ENCODE measurements at places on chromosomes 13 and 19.
A peak's percentile ranks its signal among the peaks of the same experiment; 100 is the strongest.

- DNase-seq, result peak; percentile 93
These were observed 6.6 kb upstream of the EML2 start for GRCh38 chr19:45645631-45646344.

DNA sequence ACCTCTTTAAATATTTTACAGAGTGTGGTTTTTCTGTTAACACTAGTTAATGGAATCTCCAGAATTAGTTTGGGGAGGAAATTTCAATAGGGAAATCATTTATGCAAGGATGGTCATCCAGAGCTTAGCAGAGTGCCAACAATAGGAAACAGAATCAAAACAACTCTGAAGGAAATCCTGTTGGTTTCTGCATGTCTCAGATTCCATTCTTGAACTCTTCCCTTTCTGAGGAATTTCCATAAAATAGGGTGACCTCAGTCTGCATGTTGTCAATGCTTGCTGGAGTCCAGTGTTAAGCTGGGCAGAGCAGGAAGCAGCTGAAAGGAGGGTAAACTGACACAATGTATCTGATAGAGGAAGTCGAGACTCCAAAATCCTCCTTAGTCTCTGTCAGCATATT, 16.9 kb downstream of the CBY2 start:
- no peak for DNase-seq

DNA sequence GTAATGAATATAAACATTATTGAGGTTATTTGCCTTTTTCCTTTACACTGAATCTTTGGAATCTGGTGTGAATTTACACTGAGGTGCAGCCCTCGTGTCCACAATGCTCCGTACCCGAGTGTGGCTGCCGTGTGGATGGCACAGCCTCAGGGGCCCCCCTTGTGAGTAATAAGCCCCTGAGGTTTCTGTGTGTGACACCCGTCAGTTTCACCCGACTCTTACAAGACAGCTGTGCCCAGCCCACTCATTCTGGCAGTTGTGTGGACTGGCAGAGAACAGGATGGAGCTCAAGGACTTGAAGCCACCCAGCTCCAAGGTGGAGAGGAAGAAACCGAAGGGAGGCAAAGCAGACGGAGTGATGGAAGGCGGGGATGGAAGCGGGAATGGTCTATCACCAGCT, 7.8 kb downstream of the PROZ start:
- no peak for DNase-seq

GRCh38 chr19:30167206-30167868, 204.8 kb upstream of the ZNF536 start:
- DNase-seq, result no peak

DNA sequence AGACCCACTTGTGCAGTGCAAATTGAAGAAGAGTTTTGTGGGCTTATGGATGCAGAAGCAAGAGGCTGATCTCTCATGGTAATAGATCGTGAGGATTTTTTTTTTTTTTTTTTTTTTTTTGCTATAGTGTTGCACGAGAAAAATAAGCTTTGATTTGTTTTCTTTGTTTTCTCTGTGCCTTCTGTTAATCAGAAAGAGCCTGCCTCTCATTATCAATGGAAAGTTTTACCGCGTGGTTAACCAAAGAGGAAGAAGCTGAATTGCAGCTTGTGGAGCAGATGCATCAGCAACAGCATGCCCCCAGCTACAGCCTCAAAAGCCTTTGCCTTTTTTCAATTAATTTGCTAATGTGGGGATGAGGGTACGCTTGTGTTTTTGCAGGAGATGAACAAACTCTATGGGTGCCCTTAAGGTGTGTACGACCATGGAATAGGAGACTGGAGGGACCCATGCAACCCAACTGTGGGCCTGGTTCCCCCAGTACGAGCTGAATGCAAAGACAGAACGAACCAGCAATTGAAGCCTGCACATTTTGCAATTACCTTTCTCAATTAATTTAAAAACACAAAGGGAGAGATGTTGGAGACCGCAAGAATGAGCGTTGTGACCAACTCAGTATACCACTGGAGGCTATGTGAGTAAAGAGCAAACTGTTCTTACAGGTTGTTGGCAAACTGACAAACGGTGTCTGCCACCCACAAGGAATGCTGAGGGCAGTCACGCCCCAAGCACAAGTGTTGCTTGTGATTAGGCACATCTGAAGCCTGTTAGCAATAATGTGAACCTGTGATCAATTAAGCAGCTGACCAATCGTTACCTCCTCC, 58.6 kb upstream of the SPRY2 start:
- DNase-seq, result no peak

GRCh38 chr13:99043831-99044231, 66.0 kb upstream of the DOCK9 start:
- no peak for DNase-seq

DNA sequence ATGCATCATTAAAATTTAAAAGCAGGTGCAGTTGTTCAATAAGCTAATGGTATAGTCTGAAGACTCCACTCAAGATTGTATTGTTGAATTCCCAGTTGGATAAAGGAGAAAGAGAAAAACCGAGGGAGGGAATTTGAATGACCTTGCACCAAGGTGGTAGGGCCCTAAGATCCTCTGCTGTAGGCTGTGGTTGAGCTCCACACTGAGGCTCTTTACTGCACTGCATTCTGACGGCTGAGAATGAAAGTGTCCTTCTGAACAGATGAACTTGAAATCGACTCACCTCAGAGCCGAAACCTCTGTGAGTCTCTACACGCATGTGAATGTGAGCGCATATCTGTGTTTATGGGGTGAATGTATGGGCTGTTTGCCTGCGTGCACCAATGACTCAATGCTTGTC, 388.9 kb upstream of the DACH1 start:
- no peak for DNase-seq

GRCh38 chr19:44986389-44986788, 14.9 kb upstream of the RELB start:
- no peak for DNase-seq

GRCh38 chr19:50686310-50687032, 33.1 kb downstream of the SHANK1 start:
- DNase-seq, result no peak

DNA sequence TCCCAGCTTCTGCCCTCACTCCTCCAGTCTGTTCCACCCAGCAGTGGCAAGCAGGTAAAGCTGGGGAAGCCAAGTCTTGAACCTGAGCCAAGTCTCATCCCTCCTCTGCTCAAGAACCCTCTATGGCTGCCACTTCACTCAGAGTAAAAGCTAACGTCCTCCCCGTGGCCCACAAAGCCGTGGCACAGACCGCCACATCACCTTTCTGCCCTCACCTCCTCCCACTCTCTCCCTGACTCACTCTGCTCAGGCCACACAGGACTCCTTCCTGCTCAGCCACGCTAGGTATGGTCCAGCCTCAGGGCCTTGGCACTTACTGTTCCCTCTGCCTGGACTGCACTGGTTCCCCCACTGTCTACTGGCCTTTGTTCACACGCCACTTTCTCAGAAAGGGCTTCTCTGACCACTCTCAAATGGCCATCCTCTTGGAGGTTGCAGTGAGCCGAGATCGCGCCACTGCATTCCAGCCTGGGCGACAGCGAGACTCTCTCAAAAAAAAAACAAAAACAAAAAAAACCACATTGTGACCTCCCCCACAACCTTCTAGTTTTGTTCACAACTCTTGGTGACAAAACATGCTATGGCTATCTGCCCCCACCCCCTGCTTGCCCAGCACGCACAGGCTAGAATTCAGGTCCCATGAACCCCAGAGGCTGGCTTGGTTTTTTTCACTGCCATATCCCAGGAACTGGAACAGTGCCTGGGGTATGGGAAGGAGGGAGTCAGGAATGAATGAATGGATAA, 15.8 kb downstream of the NDUFB7 start:
- no peak for DNase-seq

DNA sequence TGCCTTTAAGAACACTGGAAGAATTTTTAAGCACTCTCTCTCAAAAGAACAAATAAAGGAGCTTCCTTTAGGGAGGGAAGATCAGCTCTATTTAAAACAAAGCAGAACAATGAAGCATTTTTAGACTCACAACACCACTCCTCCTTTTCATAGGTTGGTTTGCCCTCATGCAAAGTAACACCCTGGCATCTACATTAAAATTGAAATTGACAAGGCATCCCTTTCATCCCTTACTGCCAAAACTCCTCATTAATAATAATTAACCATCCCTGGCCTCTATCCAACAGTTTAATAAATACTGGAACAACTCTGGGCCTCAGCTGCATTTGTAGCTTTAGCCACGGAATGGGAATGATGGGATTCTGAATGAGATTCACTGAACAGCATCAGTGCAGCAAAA, 929.1 kb downstream of the PCDH9 start:
- DNase-seq, result no peak

DNA sequence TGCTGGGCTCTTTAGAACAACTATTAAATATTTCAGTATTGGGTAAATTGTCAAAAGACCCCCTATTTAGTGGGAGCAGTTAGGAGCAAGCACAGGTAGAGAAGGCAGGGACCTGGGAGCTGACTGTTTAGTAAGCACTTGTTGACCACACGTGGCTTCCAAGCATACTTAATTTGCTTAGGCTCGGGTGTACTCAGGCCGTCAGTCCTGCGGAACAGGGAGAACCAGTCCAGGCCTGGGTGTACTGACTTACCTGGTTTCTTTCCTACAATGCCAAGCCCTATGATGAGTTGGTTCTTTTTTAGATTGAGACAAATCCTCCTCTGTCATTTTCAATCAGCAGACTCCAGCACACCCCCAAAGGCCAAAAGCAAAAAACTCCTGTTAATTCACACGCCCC, 90.0 kb downstream of the WDFY2 start:
- no peak for DNase-seq

All from GM10248 (cell line).